ENCODE measurements at places on chromosomes 3 and 15. TPM values are rescaled to one million over a fixed set of nuclear protein-coding genes. Genes with fewer than 3 reads are reported as not detected.

DNA sequence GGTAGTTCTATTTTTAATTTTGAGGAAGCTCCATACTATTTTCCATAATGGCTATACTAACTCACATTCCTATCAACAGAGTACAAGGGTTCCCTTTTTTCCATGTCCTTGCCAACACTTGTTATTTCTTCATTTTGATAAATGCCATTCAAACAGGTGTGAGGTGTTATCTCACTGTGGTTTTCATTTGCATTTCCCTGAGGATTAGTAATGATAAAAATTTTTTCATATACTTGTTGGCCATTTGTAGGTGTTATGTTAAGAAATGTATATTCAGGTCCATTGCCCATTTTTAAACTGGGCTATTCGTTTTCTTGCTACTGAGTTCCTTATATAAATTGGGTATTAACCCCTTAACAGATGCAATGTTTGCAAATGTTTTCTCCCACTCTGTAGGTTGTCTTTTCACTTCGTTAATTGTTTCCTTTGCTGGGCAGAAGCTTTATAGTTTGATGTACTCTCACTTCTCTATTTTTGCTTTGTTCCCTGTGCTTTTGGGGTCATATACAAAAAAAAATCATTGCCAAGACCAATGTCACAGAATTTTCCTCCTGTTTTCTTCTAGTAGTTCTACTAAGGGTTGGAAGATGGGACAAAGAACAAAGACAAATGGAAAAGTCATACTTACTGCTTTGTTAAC is 11.0 kb upstream of the VPS39 start:
- DNase-seq = no peak

DNA sequence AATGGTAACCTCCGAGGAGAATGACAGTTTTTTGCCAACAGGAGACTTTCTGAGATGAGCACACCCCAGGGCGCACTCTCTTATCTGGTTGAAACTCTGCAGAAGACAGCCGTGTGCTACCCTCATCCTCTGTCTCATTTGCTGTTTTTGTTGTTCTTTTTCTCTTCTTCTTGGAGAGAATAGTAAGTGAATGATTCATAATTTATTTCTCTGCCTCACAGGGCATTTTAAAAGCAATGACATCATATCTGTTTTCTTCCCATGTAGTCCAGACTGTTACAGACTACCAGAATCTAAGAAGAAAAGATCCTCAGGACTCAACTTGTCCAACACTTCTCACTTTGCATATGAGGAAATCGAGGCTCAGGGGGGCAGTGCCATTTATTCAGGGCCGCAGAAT is 771.1 kb upstream of the GRM7 start:
- DNase-seq = no peak

DNA sequence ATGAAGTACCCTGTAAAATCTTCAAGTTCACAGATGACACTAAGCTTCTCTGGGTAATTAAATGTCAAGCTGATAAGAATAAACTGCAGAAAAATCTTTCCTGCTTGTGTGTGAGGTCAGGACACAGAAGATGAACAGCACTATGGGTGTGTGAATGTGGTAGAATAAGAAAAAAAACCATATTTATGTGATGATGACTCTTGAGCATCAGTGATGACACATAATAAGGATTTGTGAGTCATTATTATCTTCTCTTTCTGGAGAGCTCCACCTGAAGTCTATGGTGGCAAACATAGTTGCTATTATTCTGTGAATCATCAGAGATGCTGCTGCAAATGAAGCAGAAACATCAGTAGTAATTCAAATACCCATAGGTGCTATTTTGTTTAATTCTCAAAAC is 422.4 kb downstream of the DIPK2A start:
- no peak for DNase-seq

GRCh38 chr15:101209285-101209845 is 42.5 kb downstream of the CHSY1 start:
- DNase-seq = no peak

DNA sequence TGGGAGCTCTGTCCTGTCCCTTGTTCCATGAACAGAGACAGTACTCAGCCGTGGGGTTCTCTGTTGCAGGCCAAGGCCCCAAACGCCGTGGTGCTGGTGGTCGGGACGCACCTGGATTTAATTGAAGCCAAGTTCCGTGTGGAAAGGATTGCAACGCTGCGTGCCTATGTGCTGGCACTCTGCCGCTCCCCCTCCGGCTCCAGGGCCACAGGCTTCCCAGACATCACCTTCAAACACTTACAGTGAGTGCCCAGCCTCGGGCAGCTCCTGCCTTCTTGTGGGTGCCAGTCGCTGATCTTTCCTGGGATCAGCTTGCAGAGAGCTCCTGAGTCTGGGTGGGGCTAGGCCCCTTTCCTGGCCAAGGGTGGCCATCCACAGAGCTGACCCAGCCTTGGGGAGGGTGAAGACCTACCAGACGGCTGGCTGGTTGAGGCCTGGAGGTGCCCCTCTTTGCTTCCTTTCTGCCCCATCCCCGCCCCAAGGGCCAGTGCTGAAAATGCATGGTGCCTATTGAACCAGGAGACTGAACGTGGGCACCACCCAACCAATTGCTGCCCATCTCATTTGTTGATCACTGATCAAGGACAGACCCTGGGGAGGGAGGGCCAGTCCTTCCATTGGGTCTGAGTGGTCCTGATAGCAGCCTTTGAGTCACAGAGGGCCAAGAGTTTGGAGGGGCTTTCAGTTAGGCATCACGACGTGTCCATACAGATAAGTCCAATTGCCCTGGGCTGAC is 106.9 kb downstream of the LRRK1 start:
- peak; percentile 0 for DNase-seq

GRCh38 chr15:44883199-44883877 is 73.1 kb upstream of the TERB2 start:
- DNase-seq = no peak

- peak; percentile 18 for DNase-seq
These were observed 75.5 kb downstream of the RBPMS2 start for GRCh38 chr15:64699751-64700388.

The NPTN gene
- 51.0 TPM for total RNA-seq

The IQCH gene
- 2.8 TPM for total RNA-seq

The CCDC9B gene
- not detected for total RNA-seq

The PLA1A gene
- total RNA-seq = not detected

The PROS1 gene
- 12.0 TPM for total RNA-seq

The SLC51B gene
- not detected for total RNA-seq

Data from neural crest cell (in vitro differentiated cells).